Anterior cingulate cortex (tissue), 58 donors: ENCODE measurements at places on chromosomes 1 and 21.

DNA sequence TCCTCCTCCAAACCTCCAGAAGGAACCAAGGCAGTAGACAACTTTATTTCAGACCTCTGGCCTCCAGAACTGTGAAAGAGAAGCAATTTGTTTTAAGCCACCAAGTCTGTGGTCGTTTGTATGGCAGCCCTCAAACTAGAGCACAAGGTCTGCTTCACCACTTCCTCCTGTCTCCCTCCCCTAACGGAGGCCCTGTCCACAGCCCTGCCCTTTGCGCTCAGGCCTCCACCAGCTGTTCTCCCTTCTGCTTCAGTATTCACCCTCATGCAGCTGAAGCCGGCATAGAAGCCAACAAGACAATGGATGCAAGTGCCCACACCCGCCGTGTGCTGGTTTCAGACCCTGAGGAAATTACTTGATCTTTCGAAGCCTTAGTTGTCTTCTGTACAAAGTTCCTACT is 364.1 kb downstream of the HHAT start:
- no peak for DNase-seq

DNA sequence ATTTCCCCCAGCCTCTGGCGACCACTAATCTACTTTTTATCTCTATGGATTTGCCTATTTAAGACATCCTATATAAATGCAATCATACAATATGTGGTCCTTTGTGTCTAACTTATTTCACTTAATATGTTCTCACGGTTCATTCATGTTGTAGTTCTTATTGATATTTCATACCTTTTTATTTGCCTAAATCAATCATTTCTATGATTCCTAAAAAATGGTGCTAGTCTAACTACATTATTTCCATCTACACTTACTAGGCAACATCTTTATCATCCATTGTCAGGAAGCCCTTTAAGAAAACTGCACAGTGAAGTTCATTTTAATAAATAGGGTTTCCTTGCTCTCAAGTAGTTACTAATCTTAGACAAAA is 380 bp upstream of the FBXO28 start:
- DNase-seq: no peak

GRCh38 chr1:153587314-153587713 is 21.7 kb upstream of the S100A2 start:
- DNase-seq: no peak

GRCh38 chr1:179295164-179295755 is 1.7 kb downstream of the SOAT1 start:
- no peak for DNase-seq

- no peak for DNase-seq
Measured at GRCh38 chr1:47175227-47175934, 14.5 kb downstream of the PDZK1IP1 start.

DNA sequence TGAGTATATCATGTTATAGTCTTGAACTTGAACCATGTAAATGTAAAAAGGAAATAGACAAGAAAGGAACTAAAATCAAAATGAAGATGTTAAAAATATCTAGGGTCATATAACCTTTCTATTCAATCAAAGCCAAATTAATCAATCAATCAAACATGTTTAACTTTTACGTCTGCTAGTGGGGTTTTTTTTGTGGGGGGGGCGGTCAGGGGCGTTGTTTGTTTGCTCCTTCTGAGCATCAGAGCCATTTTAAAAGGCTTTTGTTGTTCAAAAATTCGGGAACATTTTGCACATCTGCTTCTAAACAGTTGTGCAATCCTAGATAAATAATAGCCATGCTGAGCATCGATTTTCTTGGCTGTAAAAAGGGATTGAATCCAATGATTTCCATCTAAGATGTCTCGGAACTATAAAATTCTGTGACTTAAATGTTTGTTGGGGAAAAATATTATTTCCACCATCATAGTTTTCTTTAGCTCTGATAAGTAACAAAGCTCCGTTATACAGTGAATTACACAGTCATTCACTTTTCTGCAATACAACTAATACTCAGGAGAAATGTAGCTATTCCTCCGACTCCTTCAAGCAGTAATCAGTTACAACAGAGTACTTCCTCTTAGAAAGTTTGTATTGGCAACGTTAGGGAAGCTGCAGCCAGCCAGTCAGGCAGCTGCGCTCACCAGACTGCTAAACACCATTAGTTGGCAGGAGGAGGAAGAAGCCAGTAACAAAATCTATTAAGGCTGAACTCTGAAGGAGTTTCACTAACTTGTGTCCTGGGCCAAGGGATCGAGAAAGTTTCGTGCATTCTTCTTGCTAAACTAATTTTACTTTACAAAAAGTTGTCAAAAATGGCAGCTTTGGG is 2.2 kb downstream of the SPATA6 start:
- DNase-seq: peak; percentile 11

GRCh38 chr1:162691999-162692575 is 59.8 kb downstream of the DDR2 start:
- no peak for DNase-seq

DNA sequence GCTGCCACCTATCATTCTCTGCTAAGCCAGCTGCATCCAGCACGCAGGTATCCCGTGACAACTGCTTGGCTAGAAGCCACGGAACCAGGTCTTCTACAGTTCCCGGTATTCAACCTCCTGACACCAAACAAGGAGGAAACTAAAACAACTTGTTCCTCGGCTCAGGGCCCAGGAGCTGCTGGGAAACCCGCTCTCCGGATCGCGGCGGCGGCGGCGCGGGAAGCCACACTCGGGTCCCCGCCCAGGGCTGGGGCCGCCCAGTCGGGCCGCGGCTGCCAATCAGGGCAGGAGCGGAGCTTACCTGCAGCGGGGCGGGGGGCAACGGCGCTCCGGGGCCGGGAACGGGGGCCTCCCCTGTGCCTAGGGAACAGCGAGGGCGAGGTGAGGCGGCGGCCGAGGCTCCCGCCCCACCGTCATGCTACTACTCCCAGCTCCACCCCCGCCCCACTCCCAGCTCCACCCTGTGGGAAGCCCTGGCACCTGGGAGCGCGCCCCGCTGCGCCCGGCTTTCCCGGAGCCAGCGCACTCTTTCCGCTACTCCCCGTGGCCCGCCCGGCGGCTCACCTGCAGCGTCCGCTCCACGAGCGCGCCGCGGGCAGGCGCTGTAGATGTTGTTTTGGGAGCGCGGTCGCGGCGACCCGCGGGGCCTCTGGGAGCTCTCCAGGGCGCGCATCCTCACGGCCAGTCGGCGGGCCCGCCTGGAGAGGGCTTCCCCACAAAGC is 12.1 kb downstream of the IL24 start:
- peak; percentile 22 for DNase-seq

DNA sequence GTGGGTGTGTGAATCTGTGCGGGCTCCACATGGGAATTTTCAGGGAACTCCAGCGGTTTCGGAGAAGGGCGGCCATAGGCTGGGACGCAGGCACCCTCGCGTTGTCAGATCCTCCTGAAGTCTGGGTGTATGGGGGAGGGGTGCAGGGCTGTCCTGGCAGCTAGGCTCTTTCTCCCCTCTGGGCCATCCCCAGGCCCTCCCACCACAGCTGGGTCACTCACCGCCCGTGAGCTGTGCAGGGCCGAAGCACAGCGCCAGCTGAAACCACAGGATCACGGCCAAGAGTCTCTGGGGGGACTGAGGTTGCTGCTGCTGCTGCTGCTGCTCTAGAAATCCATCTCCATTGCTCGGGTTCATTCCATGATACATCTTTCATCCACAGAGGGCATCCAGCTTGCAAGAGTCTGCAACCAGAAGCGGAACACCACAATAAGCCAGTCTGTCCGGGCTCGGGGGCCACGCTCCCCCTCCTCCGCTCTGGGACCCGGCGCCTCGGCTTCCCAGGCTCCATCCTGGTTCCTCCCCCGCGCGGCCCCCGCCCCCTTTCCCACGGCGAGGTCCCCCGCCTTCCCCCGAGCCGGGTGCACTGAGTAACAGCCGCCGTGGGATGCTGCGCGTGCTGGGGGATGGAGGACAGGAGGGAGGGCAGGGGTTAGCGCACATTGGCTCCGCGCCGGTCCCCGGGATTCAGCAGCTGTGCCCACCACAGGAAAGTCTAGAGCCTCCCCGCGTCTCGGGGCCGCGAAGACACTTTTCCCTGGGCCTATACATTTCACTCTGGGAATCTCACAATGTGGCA is 720 bp downstream of the SUSD4 start:
- DNase-seq: no peak

DNA sequence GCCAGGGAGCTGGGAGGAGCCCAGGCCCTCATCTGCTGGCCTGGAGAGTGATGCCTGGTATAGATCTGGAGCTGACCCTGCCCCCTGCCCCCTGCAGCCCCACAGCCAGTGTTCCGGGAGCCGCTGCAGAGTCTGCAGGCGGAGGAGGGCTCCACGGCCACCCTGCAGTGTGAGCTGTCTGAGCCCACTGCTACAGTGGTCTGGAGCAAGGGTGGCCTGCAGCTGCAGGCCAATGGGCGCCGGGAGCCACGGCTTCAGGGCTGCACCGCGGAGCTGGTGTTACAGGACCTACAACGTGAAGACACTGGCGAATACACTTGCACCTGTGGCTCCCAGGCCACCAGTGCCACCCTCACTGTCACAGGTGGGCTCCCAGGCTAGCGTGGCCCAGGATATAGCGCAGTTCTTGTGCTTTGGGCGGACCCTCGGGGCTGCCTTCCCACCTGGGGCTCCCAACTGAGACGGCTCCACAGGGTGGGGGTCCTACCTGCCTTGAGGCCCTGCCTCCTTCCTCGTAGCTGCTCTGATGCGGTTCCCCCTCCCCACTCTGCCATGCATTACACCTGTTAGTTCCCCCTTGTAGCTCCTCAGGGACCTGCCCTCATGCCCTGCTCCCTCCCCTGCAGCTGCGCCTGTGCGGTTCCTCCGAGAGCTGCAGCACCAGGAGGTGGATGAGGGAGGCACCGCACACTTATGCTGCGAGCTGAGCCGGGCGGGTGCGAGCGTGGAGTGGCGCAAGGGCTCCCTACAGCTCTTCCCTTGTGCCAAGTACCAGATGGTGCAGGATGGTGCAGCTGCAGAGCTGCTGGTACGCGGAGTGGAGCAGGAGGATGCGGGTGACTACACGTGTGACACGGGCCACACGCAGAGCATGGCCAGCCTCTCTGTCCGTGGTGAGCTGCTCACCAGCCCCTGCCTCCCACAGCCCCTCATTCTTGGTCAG is 98.7 kb downstream of the OBSCN start:
- no peak for DNase-seq

DNA sequence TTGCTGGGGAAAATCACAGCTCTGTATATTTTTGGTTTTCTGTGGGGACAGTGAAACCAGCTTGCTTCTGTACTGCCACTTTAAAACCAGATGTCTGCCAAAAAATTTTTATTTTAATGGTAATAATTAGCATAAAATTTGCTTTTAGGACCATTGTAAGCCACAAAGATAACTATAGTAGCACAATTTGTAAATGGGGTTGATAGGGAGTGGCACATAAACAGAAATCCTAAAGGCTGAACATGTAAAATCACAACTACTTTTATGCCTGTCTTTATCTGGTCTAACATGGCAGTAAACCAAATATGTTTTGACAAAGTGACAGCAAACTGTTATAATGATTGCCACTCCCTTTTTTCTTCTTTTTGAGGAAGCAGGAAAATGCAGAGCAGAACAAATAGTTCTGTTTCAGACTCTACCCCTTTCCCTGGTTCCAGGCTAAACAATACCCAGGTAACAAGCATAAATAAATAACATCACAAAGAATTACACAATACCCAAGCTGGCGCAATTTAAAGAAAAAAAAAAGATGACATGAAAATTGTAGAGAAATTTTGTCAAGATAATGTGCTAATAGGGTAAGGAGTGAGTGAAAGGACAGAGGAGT is 24.0 kb upstream of the CCDC181 start:
- no peak for DNase-seq

- no peak for DNase-seq
Measured at GRCh38 chr1:156675210-156676113, 1.7 kb downstream of the NES start.

DNA sequence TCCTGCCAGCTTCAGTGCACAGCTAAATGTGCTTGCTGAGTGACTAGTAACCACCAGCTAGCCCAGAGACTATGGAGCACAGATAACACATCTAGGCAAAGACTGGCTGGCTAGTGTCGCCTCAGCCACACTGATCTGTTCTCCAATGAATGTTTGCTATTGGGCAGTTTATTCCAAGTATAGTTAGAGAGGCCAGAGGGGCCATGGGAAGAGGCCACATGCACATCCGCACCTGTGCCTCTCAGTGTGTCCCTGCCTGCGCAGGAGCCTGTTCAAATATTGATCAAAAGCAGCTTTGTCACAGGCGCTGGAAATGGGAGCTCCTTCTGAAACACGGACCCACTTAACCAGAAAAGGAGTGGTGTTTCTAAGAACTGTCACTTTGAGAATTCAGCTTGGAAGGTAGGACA is 51.3 kb upstream of the ATP1A1 start:
- DNase-seq: no peak
